Testis (tissue), 5 donors: ENCODE measurements at places on chromosomes 6 and 20. TPM values are rescaled to one million over a fixed set of nuclear protein-coding genes. Genes with fewer than 3 reads are reported as not detected.

Gene NKAIN4
- polyA plus RNA-seq = 3.9 TPM

Gene HTR1E
- 0.40 TPM for polyA plus RNA-seq

Gene CALHM6
- polyA plus RNA-seq = 15.7 TPM

Gene MAS1
- polyA plus RNA-seq = 0.16 TPM

Gene HLA-DRA
- polyA plus RNA-seq = 626 TPM

Gene RAET1L
- polyA plus RNA-seq = not detected

Gene TP53TG5
- polyA plus RNA-seq = 28.2 TPM

Gene GRIK2
- polyA plus RNA-seq = 1.1 TPM

Gene COL19A1
- 0.30 TPM for polyA plus RNA-seq

DNA sequence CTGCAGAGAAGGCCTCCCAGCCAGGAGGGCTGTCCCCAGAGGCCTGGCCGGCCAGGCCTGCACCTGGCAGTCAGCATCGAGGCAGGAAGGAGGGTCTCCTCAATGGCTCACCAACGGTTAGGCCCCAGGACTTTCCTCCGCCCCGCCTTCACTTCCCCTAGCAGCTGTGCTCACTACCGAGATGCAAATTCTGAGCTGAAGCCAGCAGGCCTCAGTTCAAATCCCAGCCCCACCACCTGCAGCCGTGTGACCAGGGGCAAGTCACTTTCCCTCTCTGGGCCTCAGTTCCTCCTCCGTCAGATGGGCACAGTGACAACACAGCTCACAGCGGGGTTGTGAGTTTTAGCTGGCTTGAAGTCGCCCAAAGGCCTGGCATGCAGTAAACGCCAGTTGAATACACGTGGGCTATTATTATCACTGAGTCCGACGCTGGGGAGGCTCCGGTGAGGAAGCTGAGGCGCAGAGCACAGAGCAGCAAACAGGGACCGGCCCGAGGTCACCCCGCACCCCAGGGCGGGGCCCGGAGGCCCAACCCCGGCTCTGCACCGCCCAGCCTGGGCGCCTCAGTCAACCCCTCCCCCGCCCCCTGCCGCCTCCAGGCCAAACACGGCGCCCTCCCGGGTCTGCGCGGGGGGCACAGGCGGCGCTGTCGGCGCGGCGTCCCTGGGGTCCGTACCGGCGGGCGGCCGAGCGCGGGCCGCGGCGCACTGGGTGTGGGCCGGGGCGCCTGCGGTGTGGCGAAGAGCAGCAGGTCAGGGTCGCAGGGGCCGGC lies 671 bp downstream of the E2F1 start:
- H3K27ac ChIP-seq = no peak overlapping the region
- DNase-seq = no peak
- peaks cover 7% of the 10 kb centered on the region for H3K4me1 ChIP-seq
- H3K36me3 ChIP-seq = no peaks in the 10 kb centered on the region
- peak overlapping the region; percentile 44 for H3K4me3 ChIP-seq

GRCh38 chr6:36848658-36849441 lies 9.6 kb upstream of the CPNE5 start:
- H3K27me3 ChIP-seq = no peaks in the 10 kb centered on the region
- no peaks in the 10 kb centered on the region for H3K36me3 ChIP-seq
- H3K4me1 ChIP-seq = peaks cover 53% of the 10 kb centered on the region
- peak; percentile 94 for DNase-seq
- no peak overlapping the region for H3K4me3 ChIP-seq

DNA sequence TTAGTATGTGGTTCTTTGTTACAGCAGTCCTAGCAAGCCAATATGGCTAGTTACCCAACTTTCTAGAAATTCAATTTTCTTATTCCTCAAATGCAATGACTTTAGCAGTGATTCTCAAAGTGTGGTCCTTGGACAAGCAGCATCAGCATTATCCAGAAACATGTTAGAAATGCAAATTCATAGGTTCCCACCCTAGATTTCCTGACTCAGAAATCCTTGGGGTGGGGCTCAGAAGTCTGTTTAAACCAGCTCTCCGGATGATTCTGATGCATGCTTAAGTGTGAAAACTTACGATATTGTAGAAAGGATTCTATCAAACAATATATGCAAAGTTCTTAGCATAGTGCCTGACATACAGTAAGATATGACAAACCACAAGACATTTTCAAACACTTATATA lies 757.1 kb downstream of the DHX35 start:
- no peak overlapping the region for H3K4me3 ChIP-seq
- no peaks in the 10 kb centered on the region for H3K27me3 ChIP-seq
- H3K4me1 ChIP-seq = no peaks in the 10 kb centered on the region
- no peak for DNase-seq
- H3K27ac ChIP-seq = no peak overlapping the region

DNA sequence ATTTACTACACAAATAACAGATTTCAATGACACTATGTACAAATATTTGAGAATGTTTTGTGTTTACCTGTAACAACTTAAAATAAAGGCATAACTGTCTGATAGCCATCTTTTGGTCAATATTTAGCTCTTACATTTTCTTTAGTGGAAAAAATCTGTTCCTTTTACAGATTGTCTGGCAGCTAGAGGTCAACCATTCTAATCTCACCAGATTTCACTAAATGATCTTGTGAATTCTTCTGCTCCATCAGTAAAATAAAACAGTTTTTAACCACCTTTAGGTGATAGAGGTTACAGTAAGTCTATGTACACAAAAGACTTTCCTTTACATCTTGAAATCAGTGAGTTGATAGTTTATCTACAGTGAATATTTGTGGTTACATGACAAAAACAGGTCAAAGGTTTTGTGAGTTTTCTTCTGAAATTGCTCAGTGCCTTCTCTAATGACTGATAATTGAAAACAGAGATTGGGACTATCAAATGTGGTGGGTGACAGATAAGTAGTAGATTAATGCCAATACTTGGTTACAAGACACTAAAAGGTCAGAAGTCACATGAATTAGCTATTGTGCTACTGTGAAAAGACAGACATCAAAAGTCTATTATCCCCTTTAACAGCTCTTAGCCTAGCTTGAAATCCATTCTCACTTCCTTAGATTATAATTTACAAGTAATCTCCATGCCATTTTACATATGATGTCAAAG lies 47.4 kb downstream of the BMP5 start:
- H3K4me3 ChIP-seq = no peak overlapping the region
- no peaks in the 10 kb centered on the region for H3K27me3 ChIP-seq
- H3K4me1 ChIP-seq = no peaks in the 10 kb centered on the region
- no peak for DNase-seq

DNA sequence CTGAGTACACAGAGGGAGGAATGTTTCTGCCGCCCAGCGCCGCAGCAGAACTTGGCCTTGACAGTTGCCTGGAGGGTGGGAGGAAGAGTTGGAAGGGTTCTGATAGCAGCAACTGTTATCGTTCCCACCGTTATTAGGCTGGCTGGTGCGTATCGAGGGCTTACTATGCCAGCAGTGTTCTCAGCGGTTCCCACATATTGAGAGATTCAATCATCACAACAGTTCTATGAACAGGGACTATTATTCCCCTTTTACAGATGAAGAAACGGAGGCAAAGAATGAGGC lies 380.1 kb upstream of the SULF2 start:
- H3K27ac ChIP-seq = no peak overlapping the region
- H3K4me3 ChIP-seq = no peak overlapping the region

GRCh38 chr6:166877349-166877748 lies 79.0 kb downstream of the RNASET2 start:
- H3K27ac ChIP-seq = no peak overlapping the region
- H3K27me3 ChIP-seq = no peaks in the 10 kb centered on the region
- H3K4me1 ChIP-seq = no peaks in the 10 kb centered on the region
- DNase-seq = no peak
- no peak overlapping the region for H3K4me3 ChIP-seq

- no peak overlapping the region for H3K4me3 ChIP-seq
- no peaks in the 10 kb centered on the region for H3K4me1 ChIP-seq
- no peak for DNase-seq
- no peaks in the 10 kb centered on the region for H3K27me3 ChIP-seq
- no peak overlapping the region for H3K27ac ChIP-seq
- H3K36me3 ChIP-seq = no peaks in the 10 kb centered on the region
Observed at GRCh38 chr20:46304852-46305251, 3.4 kb downstream of the CDH22 start.

- H3K36me3 ChIP-seq = no peaks in the 10 kb centered on the region
- peak; percentile 89 for DNase-seq
- H3K27me3 ChIP-seq = no peaks in the 10 kb centered on the region
- H3K4me3 ChIP-seq = peak overlapping the region; percentile 62
- H3K4me1 ChIP-seq = peaks cover 4% of the 10 kb centered on the region
Observed at GRCh38 chr20:23050847-23051627, 1.6 kb upstream of the THBD start.

- no peaks in the 10 kb centered on the region for H3K4me1 ChIP-seq
- no peaks in the 10 kb centered on the region for H3K27me3 ChIP-seq
- DNase-seq = no peak
Observed at GRCh38 chr6:127202676-127203075, 64.0 kb upstream of the RNF146 start.

GRCh38 chr6:86537292-86537861 lies 400.0 kb upstream of the HTR1E start:
- DNase-seq = no peak
- no peaks in the 10 kb centered on the region for H3K36me3 ChIP-seq
- H3K27me3 ChIP-seq = no peaks in the 10 kb centered on the region
- H3K4me3 ChIP-seq = no peak overlapping the region
- no peaks in the 10 kb centered on the region for H3K4me1 ChIP-seq
- no peak overlapping the region for H3K27ac ChIP-seq

GRCh38 chr20:32925481-32926196 lies 66.9 kb downstream of the EFCAB8 start:
- no peaks in the 10 kb centered on the region for H3K4me1 ChIP-seq
- H3K27me3 ChIP-seq = no peaks in the 10 kb centered on the region
- no peak overlapping the region for H3K27ac ChIP-seq
- no peak overlapping the region for H3K4me3 ChIP-seq
- no peak for DNase-seq

GRCh38 chr6:38215225-38215624 lies 395.7 kb downstream of the ZFAND3 start:
- H3K4me3 ChIP-seq = no peak overlapping the region
- H3K4me1 ChIP-seq = peaks cover 8% of the 10 kb centered on the region
- H3K27ac ChIP-seq = no peak overlapping the region
